ENCODE measurements at places on chromosomes 5 and 9.
A peak's percentile ranks its signal among the peaks of the same experiment; 100 is the strongest.

- DNase-seq, result no peak
These were observed 112.2 kb upstream of the SMC2 start for GRCh38 chr9:103981912-103982311.

DNA sequence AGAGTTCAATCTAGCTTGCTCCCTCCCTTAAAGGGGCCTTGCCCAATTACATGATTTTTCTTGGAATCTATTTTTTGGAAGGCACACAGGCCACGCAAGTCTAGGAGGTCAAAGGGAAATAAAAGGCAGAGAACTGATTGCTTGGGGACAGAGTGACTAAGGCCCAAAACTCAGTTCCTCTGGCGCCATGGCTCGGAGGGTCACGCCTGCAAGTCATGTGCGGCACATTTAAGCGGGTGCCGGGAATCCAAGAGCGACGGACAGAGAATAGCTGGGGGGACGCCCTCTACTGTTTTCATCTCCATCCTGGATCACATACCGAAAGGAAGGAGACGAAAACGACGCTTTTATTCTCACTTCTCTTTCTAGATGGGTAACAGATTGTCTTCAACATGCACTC is 78.6 kb downstream of the FREM1 start:
- no peak for DNase-seq

- DNase-seq, result no peak
These were observed 92.8 kb upstream of the ACOT12 start for GRCh38 chr5:81486711-81487110.

DNA sequence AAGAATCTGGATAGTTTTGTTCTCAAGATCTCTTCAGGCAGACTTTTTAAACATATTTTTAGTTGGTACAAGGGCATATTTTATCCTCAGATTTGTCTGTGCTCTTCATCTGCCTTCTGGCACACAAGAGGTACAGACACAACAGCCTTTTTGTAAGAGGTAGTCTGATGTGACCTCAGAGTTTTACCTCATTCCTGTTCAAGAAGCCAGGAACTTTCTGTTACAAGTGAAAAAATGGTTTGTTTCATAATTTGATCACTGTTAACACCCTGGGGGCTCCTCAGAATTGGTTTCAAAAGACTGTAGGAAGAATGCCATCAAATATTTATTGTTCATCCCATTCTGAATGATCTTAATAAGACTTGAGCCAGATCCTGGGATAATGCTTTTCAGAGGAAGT is 136.7 kb downstream of the PRKACG start:
- DNase-seq, result no peak

DNA sequence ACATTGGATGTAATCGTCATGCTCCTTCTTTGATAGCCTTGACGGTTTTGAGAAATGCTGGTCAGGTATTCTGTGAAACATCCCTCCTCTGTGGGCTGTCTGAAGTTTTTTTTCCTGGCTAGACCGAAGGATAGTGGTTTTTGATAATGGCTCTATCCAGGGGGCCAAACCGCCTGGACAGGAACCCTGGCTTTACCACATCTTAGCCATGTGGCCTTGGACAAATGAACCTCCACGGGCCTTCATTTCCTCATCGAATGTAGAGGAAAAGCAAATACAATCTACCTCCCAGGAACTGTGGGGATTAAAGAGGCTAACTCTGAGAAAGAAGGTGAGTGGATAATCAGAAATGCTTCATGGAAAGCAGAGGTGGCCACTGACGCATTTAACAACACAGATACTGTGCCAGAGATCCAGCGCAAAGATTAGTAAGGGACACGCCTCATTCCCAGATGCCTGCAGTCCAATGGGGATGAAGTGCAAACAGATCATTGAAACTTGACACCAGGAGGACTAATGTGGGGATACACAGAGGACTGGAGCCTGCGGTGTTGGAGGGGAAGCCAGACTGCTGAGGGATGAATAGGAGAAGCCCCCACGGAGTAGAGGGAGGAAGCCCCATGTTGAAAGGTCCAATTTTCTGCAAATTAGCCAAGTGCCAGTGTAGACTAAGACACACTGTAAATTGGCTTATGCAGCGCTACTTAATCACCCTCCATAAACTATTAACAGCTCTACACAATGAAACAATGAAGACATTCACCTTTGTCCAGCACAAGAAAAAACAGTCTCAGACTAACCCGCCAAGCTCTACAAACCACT is 41.6 kb downstream of the MYO10 start:
- DNase-seq, result no peak

- no peak for DNase-seq
These were observed 72.2 kb downstream of the ATG10 start for GRCh38 chr5:82044010-82044409.

DNA sequence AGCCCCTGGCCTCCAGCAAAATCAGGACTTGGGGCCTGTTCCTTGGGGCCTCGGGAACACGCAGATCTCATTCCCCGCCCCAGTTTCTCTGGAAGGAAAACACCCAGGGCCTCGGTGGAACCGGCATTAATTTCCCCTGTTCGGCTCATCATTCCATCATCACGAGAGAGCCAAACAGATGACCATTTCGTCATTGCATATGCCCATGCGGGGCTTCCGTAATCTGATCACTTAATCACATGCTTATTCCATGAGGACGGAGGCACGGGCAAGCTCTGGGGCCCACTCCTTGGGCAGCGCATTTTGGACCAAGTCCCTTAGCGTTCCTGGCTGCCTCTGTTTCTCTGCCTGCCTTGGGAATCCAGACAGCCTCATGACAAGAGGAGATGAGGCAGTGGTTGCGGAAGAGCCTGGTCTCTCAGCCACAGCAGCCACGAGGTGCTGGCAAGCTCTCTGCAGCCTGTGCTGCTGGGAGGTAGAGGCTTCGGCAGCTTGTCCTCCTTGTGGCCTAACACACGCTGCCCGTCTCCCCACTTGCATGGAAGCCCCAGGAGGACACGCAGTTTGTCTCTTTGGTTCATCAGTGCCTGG is 65.0 kb upstream of the IER5L start:
- no peak for DNase-seq

- no peak for DNase-seq
These were observed 12.7 kb downstream of the C9orf153 start for GRCh38 chr9:86246752-86247161.

GRCh38 chr9:116267021-116267420 is 113.4 kb downstream of the PAPPA start:
- no peak for DNase-seq

DNA sequence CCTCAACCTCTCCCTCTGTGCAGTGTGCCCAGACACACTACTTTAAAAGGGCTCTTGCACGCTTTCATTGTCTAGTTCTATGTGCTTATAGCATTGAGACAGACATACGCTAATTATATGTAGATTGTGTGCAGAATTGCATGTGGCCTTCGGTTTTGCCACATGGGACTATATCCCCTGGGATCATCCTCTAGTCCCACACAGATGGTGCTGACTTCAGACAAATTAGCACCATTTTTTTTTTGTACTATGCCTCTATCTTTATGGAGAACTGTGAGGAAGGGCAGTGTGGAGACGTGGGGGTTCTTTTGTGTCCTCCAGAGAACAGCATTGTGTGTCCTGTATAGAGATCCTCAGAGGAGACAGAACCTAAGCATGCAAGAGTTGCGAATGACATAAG is 29.3 kb downstream of the PAPPA start:
- DNase-seq, result no peak

DNA sequence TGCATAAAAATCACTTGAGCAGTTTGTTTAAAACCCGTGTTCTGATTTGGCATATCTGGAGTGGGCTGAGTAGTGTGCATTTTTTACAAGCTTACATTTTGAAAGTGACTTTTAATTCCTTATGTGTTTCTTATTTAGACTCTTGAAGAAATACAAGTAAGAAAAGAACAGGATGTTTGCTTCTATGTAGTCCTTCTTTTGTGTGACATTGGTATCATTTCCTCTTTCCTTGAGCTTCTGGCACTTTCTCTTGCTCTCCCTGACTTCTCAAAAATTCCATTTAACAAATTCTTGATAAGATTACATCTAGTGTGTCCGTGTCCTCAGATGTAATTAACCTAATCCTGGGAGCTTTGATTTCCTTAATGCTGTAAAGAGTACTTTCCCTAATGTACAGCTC is 12.5 kb downstream of the GARNL3 start:
- DNase-seq, result no peak

GRCh38 chr5:176810081-176810597 is at the start of gene UNC5A:
Gene UNC5A, plus strand, starts transcription at chr5:176810559. Its CDS starts 192 bp downstream, at chr5:176810751.
- peak; percentile 62 for DNase-seq

DNA sequence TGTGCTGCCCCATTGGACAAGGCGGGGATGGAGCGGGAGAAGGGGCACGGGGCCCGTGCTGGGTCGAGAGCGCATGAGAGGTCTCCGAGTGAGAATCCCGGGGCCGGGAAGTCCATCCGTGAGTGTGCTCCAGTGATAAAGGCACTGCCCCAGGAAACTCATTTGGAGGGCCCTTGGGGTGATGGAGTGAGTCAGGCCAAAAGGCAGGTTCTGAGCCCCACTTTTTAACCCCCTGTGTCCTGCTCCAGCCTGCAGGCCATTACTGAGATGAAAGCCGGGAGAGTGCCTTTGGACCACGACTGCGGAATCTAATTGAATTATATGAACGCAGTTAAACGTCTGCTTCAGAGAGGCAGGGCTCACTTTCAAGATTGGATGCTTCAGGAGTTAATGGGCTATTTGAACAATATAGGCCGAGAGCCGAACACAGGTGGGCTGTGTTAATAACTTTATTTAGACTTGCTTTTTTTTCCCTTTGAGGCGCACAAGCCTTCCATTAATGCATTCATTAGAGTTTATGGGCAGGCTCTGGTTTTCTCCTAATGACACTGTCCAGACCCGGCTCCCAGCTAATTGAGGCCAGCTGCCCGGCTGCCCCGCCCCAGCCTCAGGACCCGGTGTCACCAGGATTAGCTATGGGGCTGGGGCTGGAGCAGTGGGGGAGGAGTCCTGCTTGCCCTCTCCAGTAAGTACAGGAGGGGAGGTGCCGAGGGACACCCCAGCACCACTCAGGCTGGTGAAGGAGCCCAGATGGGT is 79.1 kb upstream of the LMX1B start:
- DNase-seq, result no peak

DNA sequence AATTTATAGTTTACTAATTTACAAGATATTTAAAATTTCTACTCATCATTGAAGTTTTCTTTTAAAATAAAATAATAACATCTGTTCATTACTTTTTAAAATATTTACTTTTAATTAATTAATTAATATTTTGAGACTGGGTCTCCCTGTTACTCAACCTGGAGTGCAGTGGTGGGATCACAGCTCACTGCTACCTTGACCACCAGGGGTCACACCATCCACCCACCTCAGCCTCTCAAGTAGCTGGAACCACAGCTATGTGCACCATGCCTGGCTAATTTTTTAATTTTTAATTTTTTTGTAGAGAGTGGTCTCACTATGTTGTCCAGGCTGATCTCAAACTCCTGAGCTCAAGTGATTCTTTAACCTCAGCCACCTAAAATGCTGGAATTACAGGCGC is 1013.6 kb downstream of the CDH9 start:
- DNase-seq, result no peak

DNA sequence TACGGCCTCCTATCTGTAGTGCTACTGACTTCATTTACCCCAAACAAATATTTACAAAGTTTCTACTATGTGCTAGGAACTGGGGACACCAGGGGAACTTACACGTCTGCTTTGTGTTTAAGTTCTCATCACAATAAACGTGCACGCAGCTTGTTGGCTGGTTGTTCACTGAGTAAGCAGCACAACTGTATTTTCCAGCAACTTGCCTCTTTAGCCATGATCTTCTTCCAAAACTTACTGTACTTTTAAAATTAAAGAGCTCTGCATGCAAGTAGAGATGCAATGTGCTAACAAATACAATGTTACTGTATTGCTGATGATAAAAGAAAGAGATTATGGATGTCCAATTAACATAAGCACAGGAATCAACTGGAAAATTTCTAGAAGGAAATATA is 62.8 kb downstream of the RAPGEF1 start:
- DNase-seq, result no peak

DNA sequence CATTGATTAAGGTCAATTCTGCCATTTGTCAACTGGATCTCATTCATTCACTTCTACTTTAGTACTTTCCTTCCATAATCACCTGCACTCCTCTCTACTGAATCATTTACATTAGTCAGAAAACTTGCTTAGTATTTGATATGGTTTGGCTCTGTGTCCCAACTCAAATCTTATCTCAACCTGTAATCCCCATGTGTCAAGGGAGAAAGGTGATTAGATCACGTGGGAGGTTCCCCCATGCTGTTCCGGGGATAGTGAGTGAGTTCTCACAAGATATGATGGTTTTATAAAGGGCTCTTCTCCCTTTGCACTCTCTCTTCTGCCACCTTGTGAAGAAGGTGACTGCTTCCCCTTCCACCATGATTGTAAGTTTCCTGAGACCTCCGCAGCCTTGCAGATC is 23.7 kb upstream of the UGCG start:
- no peak for DNase-seq

- DNase-seq, result no peak
These were observed 22.0 kb downstream of the MAST4 start for GRCh38 chr5:66617991-66618768.

- no peak for DNase-seq
These were observed 62.7 kb upstream of the ZNF354A start for GRCh38 chr5:178793151-178793550.

DNA sequence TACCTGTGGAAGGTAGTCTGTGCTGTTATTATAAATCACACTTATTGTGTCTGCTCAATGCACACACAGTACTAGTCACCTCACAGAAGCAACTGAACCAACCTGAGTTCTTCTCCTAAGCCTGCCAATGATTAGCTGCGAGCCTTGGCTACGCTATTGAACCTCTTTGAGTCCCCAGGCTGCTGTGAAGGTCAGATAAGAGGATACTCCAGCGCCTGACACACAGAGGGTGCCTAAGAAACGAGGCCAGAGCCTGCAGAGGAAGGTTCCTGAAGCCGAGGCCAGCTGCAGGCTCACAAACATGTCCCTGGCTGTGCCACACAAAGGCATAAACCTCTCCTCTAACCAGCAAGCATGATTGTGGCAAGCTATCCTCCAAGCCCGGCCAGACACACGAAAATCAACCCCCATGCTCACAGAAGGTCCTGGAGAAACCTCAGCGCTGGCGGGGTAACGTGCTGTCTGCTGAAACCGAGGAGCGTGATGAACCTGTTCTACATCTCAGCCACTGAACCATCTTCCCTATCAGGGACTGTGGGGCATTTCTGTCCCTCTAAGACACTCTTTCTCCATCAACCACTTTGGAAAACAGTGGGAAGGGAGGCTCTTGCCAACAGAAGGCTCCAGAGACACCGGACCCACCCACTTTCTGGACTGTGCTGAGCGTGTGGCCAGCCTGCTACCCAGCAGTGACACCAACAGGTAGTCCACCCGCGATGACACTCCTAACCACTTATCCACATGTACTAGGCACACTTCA is 53.2 kb upstream of the SLC25A51 start:
- DNase-seq, result no peak

GRCh38 chr5:125481506-125482465 is 735.3 kb upstream of the ZNF608 start:
- no peak for DNase-seq

Measured in natural killer cell treated with Interleukin-12 subunit alpha and Interleukin-12 subunit beta and Interleukin-15 and Interleukin-18, amount 100 ng/mL, for 72 hours (primary cell).